Activated CD4-positive, alpha-beta T cell treated with anti-CD3 and anti-CD28 coated beads for 24 hours (primary cell): ENCODE measurements at places on chromosomes 16 and 17.

GRCh38 chr16:23692190-23692837, 13.6 kb downstream of the PLK1 start:
- no peak for DNase-seq

- DNase-seq, result no peak
Observed at GRCh38 chr16:24863582-24864437, 18.0 kb downstream of the SLC5A11 start.

GRCh38 chr16:22670044-22670536, 143.9 kb upstream of the HS3ST2 start:
- DNase-seq, result no peak

DNA sequence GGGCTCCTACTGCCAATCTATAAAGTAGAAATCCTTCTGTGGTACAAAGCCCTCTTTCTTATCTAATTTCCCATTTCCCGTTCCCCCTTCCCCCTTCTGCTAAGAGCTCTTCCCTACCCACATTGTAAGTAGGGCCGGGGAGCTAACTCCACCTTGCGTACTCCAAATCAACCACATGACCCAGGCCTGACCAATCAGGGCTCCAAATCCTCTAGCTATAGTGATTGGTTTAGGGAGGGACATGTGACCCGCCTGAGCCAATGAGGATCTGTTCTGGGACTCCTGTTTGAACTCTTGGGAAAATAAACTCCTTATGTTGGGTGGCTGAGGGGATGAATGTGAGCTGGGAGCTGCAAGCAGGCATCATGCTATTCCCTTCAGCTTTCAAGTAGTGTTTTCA, 40.9 kb upstream of the MEOX1 start:
- no peak for DNase-seq

DNA sequence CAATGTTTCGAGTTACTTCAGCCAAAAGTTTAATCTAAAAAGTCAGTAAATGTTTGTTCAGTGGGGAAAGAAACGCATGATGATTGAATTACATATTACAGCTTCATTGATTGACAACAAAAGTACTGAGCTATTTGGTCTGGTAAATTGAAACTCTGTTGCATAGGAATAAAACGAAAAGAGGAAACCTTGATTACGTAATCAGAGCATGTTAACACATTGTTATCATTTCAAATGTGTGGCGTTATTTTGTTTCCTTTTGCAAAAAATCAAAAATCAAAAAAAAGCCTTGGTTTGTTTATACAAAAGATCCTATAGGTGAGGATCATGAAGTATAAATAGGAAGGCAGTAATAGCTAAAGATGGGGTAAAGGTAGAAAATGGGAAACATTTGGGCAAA, 19.5 kb upstream of the CA10 start:
- DNase-seq, result no peak

DNA sequence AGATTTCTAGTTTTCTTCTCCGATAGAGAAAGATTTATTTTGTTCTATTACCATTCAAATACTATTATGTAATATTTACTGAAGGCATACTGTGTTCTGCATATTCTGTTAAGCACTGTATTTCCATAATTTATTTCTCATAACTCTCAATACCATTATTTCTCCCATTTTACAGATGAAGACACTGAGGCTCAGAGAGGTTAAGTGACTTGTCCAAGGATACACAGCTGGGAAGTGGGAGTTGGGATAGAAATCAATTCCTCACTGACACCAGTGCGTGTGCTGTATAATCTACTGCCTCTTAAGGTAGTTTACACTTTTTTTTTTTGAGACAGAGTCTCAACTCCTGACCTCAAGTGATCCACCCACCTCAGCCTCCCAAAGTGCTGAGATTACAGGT, 7.4 kb downstream of the NLRC3 start:
- no peak for DNase-seq

- no peak for DNase-seq
Observed at GRCh38 chr16:16143038-16143763, 80.1 kb downstream of the ABCC6 start.

DNA sequence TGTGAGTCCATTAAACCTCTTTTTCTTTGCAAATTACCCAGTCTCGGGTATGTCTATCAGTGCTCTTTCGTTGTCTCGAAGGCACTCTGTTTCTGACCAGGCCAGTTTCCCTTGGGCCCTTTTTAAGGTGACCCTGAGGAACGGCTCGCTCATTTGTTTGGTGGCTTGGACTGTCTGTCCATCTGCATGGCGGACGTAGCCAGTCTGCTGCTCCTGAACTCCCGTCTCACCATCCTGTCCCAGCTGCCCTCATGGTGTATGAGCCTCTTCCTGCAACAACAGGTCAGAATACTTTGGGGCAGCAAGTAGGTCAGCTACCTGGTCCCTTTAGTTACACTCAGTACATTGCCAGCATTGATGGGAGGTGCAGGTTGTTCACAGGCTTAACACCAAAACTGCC, 19.0 kb downstream of the DRC7 start:
- no peak for DNase-seq

GRCh38 chr17:7842380-7843256, 8.6 kb downstream of the KDM6B start:
- DNase-seq, result peak; percentile 95

GRCh38 chr17:15290605-15291004, 25.5 kb upstream of the PMP22 start:
- no peak for DNase-seq

GRCh38 chr17:43578699-43579565, 32.8 kb upstream of the ETV4 start:
- DNase-seq, result no peak

DNA sequence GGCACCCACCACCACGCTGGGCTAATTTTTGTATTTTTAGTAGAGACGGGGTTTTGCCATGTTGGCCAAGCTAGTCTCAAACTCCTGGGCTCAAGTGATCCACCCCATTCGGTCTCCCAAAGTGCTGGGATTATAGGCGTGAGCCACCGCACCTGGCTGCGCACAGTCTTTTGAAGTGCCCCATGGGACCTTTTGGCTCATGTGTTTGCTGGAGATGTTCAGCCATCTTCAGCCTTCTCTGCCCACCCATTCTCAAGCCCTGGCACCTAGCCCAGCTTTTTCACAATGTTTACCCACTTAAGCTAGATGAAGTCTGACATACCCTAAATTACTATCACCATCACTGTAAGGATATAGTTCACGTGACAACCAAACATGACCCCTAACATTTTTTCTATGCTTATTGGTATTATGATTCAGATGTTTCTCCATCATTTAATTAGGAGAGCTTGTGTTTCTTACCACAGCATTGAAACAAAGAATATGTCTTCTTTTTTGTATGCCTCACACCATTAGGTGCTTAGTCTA, 32.3 kb downstream of the PECAM1 start:
- no peak for DNase-seq

GRCh38 chr16:3530371-3530914, 29.6 kb downstream of the CLUAP1 start:
- no peak for DNase-seq

DNA sequence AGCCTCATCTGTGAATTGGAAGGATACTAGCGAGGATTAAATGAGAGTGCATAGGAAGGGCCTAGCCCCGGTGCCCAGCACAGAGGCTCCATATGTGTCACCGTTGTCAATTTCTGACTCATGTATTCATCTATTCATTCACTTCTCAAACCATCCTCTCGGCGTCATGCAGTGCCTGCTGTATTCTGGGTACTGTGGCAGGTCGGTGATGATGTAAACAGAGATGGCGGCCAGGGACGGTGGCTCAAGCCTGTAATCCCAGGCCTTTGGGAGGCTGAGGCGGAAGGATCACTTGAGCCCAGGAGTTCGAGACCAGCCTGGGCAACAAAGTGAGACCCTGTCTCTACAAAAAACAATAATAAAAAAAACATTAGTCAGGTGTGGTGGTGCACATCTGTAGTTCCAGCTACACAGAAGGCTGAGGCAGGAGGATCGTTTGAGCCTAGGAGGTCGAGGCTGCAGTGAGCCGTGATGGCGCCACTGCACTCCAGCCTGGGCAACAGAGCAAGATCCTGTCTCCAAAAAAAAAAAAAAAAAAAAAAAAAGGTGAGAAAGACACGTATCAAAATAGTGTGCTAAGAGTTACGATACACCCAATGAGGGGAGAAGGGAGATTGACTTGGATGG, 4.3 kb upstream of the PPP1R1B start:
- no peak for DNase-seq

DNA sequence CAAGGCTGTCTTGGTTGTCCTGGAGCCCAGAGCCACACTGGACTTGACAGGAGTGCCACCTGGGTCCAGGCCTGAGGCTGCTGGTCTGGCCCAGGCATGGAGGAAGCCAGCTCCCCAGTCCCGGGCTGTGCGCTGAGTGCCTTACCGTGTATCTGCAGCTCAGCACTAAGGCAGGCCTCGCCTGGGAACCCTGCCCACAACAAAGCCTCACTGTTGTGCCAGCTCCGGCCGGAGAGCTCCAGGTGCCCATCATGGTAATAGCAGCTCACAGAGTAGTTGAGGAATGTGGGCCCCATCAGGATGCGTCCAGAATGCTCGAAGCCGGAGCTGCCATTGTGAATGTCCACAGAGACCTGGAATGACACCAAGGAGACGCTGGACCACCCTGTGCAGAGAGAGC, 72.2 kb downstream of the RMI2 start:
- DNase-seq, result no peak

DNA sequence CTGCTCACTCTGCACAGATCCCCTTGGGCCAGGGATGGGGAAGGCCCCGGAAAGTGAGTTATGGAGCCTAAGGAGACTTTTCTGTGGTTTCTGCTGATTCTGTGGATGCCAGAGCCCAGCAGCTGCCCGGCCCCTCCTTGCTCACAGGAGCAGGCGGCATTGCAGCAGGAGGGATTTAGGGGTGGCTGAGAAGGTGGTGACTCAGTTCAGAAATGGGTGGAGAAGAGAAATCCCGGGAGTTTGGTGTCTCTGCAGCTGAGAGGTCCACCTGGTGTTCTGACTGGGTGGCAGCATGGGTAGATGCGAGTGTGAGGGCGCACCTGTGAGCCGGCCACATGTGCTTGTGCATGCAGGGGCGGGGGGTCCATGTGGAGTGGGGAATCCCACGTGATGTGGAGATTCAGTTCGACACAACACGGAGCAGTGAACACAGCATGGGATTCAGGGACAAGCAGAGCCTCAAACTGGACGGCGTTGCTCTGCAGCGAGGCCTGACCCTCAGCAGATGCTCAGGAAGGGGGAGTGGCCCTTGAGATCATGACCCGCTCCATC, 16.0 kb upstream of the SPPL2C start:
- DNase-seq, result no peak

- DNase-seq, result no peak
Observed at GRCh38 chr17:37519251-37519985, 29.7 kb downstream of the DUSP14 start.

DNA sequence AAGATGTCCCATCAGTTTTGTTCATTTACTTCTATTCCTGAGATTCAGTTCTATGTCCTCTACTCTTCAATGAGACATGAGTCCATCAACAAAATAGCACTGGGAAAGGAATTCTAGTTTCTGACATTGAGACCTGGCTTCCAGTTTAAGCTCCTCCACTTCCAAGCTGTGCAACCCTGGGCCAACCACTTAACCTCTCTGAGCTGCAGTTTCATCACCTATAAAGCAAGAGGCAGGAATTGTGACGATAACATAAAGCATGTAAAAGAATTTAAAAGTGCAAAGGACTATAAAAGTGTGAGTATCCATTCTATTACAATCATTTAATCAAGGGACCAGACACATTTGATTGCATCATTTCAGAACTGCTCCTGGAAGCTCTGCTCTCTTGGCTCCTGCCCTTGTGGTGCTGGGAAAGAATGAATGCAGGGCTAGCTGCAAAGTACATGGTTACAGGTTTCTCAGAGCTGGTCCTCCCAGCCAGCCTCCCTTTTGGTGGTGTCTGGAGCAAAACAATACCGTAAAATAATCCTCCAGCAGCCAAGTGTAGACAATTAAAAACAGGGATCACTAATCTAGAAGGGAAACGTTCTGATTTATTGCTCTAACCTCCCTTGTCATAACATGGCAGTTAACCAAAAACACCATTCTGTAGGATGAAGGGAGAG, 113.9 kb downstream of the VPS53 start:
- no peak for DNase-seq

- no peak for DNase-seq
Observed at GRCh38 chr17:81794509-81794908, 9.4 kb upstream of the GCGR start.

DNA sequence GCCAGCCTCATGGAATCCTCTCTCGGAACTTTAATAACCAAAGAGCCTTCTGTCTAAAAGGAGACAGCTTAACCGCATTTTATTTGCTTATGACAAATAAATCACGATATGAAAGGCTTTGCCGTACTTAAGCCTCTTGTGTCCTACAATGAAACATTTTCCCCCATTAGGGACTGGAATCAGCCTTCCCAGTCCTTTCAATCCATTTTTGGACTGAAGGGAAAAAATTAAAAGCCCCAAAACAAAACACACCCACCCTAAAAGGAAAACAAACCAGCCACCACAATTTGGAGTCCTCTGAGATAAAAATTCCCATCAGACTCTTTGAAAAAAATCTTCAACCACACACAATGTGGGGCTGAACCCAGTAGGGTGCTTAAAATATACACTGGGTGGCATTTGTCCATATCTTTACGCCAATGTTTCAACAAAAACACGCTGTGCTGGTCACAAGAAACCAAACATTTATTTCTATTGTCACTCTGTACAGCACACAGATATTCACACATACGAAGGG, 3.0 kb downstream of the HOXB4 start:
- no peak for DNase-seq

- DNase-seq, result no peak
Observed at GRCh38 chr16:50208460-50208931, 55.4 kb downstream of the TENT4B start.

DNA sequence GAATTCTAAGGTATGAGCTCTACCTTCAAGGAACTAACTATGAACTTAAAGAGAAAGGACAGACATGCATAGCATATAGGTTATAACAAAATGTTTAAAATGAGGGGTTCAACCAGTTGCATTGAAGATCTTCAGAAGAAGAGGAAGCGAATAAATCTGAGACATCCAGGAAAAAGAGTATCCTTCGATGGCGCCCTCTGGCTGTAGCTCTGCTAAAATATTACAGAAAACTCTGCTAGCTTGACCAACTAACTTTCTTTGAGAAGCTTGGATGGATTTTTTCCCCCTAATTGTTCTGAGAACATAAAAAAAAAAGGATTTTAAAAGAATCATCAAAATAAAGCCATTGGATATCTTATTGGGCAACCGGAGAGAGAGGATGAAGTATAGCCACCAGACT, 659.9 kb upstream of the SOX9 start:
- DNase-seq, result no peak

- DNase-seq, result no peak
Observed at GRCh38 chr17:9232155-9232475, 210.8 kb downstream of the NTN1 start.

GRCh38 chr17:74379495-74380085, 12.3 kb downstream of the GPR142 start:
- DNase-seq, result peak; percentile 94

- no peak for DNase-seq
Observed at GRCh38 chr16:48194828-48195556, 39.2 kb upstream of the ABCC12 start.

- DNase-seq, result no peak
Observed at GRCh38 chr17:81641825-81642489, 5.0 kb downstream of the TSPAN10 start.

DNA sequence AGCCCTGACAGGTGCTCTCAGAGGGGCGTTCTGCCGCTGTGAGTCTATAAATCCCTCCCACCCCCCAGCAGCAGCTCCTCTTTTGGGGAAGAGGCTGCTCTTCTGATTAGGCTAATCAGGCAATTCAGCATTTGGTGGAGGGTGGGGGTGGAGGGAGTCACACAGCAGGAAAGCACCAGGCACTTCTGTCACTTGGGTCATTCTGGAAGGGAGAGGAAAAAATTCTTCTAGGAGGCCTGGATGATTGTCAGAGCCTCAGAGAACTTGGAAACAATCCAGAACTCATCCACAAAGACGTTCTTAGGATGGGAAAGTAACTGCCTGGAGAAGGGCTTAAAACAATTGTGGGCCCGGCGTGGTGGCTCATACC, 7.3 kb upstream of the SSTR2 start:
- DNase-seq, result no peak

GRCh38 chr16:53304334-53304733, 129.9 kb upstream of the RBL2 start:
- no peak for DNase-seq
